ENCODE measurements at places on chromosomes 2 and 18.

DNA sequence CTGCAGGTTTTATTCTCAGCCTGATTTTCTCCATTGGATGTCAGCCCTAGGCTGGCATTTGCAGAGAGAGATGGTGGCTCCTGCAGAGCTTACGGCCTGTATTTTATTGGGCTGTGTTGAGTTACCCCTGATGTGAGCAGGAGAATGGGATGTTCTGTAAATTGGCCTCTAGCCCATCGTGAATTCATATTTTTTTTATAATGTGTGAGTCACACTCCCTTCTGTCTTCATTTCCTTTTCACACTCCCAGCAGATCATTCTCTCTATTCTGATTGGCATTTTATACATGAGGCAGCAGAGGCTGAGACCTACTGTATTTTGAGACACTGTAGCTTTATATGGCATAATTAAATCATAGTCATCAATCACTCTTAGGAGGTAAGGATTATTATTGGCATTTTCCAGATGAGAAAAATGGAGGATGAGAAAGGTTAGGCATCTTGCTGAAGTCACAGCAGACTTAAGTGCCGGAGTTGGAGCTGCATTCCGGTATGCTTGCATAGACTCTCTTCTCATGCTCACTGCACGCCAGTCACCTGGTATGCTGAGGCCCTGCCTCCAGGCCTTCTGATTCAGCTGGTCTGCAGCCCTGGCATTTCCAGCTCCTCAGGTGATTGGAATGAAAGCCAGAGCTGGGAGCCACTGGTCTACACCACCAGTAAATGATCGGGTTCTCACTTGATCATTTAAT is 142.4 kb downstream of the NEDD4L start:
- no peak for DNase-seq

DNA sequence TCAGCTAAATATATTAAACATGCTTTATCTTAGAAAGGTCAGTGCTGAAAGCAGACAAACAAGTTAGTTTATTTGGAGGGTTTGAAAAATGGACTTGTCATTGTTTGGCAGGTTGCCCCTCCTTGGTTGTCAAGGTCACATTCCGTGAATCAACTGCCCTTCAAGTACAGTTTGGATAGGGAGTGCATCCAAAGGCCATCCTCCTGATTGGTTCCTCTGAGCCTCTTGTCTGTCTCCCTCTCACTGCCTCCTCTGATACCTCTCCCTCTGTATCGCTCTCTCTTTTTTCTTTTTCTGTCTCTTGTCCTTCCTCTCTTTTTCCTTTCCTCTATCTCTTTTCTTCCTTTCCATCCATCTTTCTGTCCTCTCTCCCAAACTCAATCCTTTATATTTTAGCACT is 5.4 kb downstream of the ITGAV start:
- no peak for DNase-seq

DNA sequence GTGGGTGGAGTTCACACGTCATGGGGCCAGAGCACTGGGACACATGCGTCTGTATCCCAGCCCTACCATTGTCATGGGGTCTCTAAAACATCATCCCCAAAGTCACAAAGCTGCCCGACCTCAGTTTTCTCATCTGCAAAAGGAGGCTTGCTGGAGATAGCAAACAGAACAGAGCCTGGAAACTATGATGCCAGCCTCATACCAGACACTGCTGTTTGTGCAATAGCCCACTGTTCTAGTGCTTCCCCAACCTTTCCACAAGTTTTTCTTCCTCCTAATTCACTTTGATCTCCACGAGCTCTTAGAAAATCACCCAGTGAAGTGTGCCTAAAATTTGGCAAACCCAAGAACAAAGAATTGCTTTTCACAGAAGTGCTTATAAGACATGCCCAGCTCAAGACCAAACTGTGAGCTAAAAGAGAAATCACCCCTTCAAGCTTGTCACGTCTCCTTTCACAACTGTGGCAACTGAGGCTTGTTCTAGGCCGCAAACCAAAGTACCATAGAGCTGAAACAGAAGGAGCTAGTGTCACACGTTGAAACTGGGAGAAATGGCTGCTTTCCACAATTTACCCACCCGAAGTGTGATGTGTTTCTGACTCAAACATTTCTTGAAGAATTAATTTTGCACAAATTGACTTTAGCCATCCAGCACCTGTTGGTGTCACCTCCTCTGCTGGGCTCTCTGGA is 162.7 kb upstream of the ID2 start:
- DNase-seq: no peak

DNA sequence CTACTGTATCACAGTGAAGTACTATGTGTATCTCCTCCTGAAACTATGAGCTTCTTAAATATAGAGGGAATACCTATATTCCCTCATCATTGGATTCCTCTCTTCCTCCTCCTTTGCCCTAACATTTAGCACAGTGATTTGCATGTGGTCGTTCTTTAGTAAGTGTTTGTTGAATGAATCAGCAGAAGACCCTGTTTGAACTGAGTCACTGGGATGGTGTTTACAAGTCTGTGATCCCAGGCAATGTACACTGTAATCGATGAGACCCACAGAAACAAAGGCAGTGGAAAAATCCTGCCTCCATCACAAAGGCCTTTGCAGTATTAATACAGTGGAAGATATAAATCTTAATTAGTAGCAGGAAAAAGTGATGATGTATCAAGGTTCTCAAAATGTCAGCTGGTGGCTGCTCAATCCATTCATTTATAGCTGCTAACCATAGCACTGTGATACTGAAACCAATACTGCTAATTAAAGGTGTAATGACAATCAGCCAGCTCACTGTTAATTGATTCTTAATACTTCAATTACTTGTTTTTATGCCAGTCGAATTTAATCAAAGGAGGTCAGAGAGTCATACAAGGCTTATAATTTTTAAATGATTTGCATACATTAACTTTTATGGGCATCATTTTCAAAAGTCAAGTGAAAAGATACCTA is 20.8 kb upstream of the MYO3B start:
- DNase-seq: no peak

GRCh38 chr2:98463551-98463971 is 18.9 kb downstream of the INPP4A start:
- DNase-seq: no peak

Data from stimulated activated CD4-positive, alpha-beta T cell treated with anti-CD3 and anti-CD28 coated beads, Interleukin-2, amount 100 ng/mL, for 24 hours (primary cell).